Pancreas (tissue), 10 donors: ENCODE measurements at places on chromosomes 16 and 17. TPM values are rescaled to one million over a fixed set of nuclear protein-coding genes. Genes with fewer than 3 reads are reported as not detected.

Gene NGFR
- 1.1 TPM for total RNA-seq

Gene C16orf92
- not detected for total RNA-seq

Gene SPATA22
- total RNA-seq = not detected

Gene TNFRSF13B
- total RNA-seq = not detected

Gene MT4
- not detected for total RNA-seq

Gene GRN
- total RNA-seq = 65.4 TPM

Gene NTHL1
- 5.2 TPM for total RNA-seq

Gene HBA2
- 20.9 TPM for total RNA-seq

Gene ITGAX
- total RNA-seq = 11.3 TPM

Gene CMTM1
- 0.65 TPM for total RNA-seq

Gene SSTR5
- total RNA-seq = 0.19 TPM

Gene XYLT1
- 4.0 TPM for total RNA-seq

Gene ADAP2
- 6.0 TPM for total RNA-seq

Gene MGAT5B
- total RNA-seq = 0.25 TPM

Gene METTL26
- total RNA-seq = 27.2 TPM

Gene AARSD1
- total RNA-seq = 21.1 TPM

Gene CBFA2T3
- 21.0 TPM for total RNA-seq

Gene RND2
- total RNA-seq = 0.57 TPM

Gene MYADML2
- not detected for total RNA-seq

Gene CCL8
- total RNA-seq = not detected

Gene SLC16A3
- total RNA-seq = 1.7 TPM

Gene NRN1L
- total RNA-seq = 0.40 TPM

Gene IL17C
- total RNA-seq = not detected

Gene PRSS21
- total RNA-seq = 0.60 TPM

Gene PRR15L
- 53.0 TPM for total RNA-seq

Gene OTOP3
- total RNA-seq = 0.15 TPM

Gene SAP30BP
- 45.3 TPM for total RNA-seq

Gene ALOX15
- total RNA-seq = not detected

Gene AANAT
- total RNA-seq = 0.16 TPM

Gene APOBR
- 0.32 TPM for total RNA-seq

Gene USH1G
- total RNA-seq = 0.03 TPM

Gene JPH3
- total RNA-seq = 0.28 TPM

Gene PPM1E
- total RNA-seq = 0.49 TPM

Gene USP43
- 4.1 TPM for total RNA-seq

Gene MLYCD
- total RNA-seq = 6.0 TPM

Gene KRT25
- total RNA-seq = not detected

Gene CD300LG
- 0.35 TPM for total RNA-seq
